ENCODE measurements at places on chromosomes 11 and 22. TPM values are rescaled to one million over a fixed set of nuclear protein-coding genes. Genes with fewer than 3 reads are reported as not detected.

The OR4C16 gene
- total RNA-seq: not detected

The BRMS1 gene
- 53.7 TPM for total RNA-seq

The SAA2 gene
- total RNA-seq: not detected

The CSF2RB gene
- total RNA-seq: 2.8 TPM

The MTNR1B gene
- total RNA-seq: not detected

The RTN4RL2 gene
- total RNA-seq: 0.13 TPM

The GPHA2 gene
- total RNA-seq: not detected

GRCh38 chr11:65286686-65287085 is 24.9 kb downstream of the POLA2 start:
- DNase-seq: no peak

DNA sequence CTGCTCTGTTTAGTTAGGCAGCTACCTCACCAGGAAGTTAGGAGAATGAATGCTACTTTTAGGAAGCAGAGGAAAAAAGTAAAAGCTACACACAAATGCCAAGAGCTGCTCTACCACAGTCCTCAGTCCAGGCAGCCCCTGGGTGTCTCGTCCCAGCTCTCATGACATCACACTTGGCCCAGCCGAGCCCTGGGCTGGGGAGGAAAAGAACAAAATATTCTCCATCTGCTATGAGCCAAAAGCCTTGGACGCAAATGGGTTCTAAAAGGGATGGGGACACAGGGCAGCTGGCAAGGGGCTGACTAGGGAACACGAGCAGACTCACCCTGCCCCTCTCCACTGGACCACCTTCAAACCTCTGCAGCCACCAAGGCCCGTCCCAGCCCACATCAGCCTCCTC is 26.1 kb downstream of the TMEM184B start:
- no peak for DNase-seq

DNA sequence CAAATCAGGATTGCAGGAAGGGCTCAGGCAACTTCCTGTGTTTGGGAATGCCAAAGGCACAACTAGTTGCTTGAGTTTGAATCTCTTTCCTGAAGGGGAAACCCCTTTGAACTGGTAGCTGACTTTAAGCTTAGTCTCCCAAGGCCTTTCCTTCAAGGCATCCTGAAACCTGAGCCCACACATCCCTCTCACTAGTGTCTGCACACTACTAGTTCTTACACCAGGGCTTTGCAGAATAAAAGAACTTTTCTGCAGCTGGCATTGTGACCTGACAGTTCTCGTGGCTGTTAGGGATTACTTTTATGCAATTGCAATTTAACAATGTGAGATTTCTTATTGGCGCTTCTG is 95.4 kb downstream of the EXT2 start:
- peak; percentile 33 for DNase-seq

GRCh38 chr11:20840341-20840740 is 171.0 kb downstream of the NELL1 start:
- DNase-seq: no peak

GRCh38 chr11:69598147-69598546 is 42.8 kb upstream of the CCND1 start:
- peak; percentile 7 for DNase-seq

DNA sequence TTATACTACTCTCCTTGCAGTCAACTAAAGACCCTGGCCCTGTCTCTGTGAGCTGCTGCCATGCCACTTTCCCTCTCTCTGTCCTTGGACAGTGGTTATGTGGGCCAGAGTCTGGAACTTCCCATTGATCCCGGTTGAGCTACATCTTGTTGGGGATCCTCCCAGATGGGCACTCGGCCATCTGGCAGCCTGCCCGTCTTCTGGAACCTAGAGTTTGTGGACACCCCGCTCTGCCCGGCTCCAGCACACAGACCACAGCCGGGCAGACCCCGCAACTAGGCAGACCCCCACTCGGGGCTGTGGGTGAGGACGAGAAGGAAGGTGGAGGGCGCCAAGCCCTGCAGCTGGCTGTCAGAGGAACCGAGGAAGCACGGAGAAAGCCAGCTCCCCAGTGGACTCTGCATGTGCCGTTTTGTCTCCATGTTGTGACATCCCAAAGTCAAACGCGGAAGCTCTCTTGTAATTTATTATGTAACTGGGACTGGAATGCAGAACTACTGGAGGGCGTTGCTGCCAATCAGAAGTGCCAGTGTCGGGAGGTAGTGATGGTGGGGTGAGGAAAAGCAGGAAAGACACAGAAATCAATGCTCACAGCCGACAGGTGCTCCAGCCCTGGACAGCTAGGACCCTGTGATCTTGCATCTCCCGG is 207.7 kb downstream of the CEP164 start:
- no peak for DNase-seq

DNA sequence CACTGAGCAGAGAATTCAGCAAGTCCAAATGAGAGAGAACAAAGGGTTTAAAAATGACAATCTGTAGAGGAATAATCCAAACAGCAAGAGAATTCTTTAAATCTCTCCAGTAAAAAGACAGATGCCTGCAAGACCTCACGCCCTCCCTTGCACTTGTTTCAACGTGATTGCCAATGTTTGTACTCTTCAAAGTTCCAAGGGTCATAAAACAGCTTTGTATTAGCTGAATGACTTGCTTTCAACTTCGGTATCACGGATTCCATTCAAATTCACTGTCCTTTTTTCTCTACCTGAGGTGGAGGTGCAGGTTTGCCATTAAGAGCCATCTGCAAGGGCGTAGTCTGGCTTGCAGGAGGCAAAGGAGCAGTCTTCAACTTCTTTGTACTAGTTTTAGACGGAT is 41.1 kb upstream of the CHRNA10 start:
- DNase-seq: no peak

DNA sequence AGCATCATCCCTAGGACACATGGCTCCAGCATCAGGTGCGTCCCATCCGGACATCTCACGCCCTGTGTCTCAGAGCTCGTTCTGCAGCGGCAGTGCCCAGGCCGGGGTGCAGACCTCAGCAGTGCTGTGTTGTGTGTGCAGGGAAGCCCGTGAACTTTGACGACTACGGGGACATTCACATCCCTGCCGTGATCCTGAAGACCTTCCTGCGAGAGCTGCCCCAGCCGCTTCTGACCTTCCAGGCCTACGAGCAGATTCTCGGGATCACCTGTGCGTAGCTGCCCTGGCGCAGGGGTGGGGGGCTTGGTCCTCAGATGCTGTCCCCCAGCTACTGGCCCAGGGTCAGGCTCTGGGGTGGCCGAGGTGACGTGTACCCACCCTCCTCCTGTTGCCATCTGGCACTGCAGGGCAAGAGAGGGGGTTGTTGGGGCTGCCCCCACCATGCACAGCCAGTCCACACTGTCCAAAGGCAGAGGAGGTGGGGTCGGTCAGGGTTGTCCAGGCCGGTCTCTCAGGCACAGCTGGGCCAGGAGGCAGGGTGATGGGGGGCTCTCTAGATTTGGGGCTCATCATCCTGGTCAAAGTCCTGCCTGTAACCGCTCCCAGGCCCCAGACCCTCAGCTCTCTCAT is 96.5 kb downstream of the ARHGAP8 start:
- DNase-seq: no peak

DNA sequence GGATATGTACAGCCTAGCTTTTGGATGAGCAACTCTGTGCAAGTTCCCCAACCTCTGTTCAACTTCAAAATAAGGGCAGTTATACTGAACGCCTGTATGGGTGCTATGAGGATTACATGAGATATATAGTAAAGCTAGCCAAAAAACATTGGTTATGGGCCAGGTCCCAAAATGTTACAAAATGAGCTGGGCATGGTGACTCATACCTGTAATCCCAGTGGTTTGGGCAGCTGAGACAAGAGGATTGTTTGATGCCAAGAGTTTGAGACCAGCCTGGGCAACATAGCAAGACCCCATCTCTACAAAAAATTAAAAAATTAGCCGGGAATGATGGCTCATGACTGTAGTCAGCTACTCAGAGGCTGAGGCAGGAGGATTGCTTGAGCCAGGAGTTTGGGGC is 118.4 kb downstream of the TEAD1 start:
- DNase-seq: no peak

GRCh38 chr11:22656130-22656529 is 10.3 kb upstream of the GAS2 start:
- no peak for DNase-seq

GRCh38 chr22:17083255-17083654 is 1.5 kb upstream of the IL17RA start:
- DNase-seq: no peak

- no peak for DNase-seq
Observed at GRCh38 chr22:43533156-43533530, 121.3 kb downstream of the MPPED1 start.

- DNase-seq: no peak
Observed at GRCh38 chr11:19345519-19345847, 104.7 kb upstream of the E2F8 start.

DNA sequence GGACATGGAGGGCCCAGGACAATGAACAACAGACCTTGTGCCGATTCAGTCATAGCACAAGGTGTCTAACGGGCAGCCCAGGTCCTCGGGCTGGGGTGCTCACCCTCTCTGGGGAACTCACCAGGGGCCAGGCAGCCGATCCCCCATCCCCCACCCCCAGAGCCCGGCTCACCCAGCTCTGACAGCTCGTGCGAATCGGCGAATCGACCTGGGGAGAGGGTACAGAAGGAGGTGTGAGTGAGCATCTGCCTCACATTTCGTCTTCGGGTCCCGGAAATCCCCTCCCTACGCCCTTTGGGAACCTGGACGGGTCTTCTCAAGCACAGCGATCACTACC is 423 bp downstream of the PEX16 start:
- DNase-seq: no peak

- DNase-seq: no peak
Observed at GRCh38 chr11:1042626-1043562, 6.4 kb upstream of the MUC6 start.

All from dermis microvascular lymphatic vessel endothelial cell (primary cell).